ENCODE measurements at places on chromosomes 5 and 9. TPM values are rescaled to one million over a fixed set of nuclear protein-coding genes. Genes with fewer than 3 reads are reported as not detected.

Gene PCDHB12
- under 0.01 TPM for total RNA-seq

Gene TSSK1B
- total RNA-seq = 0.57 TPM

Gene BTNL8
- total RNA-seq = not detected

Gene ZCCHC9
- total RNA-seq = 35.8 TPM

Gene MARCOL
- not detected for total RNA-seq

Gene DNAJA1
- total RNA-seq = 105 TPM

Gene LRRTM2
- 1.0 TPM for total RNA-seq

Gene TNFSF15
- total RNA-seq = 17.5 TPM

Gene LTC4S
- total RNA-seq = 0.88 TPM

Gene ANKRD34B
- total RNA-seq = not detected

Gene PCDHB14
- 0.29 TPM for total RNA-seq

Gene CAVIN4
- 3.7 TPM for total RNA-seq

Gene PCDHB2
- total RNA-seq = 0.29 TPM

Gene SPINK1
- not detected for total RNA-seq

Gene NTRK2
- 0.14 TPM for total RNA-seq

Gene PRRT1B
- total RNA-seq = not detected

Gene RUFY1
- 41.1 TPM for total RNA-seq

Gene C9
- total RNA-seq = 0.44 TPM

Gene RPP25L
- total RNA-seq = 17.3 TPM

Gene BARX1
- total RNA-seq = not detected

Gene CD180
- total RNA-seq = not detected

Gene SEMA6A
- total RNA-seq = 1.1 TPM

Gene RBM27
- 14.4 TPM for total RNA-seq

Gene FGFR4
- total RNA-seq = 0.43 TPM

Gene OR1L6
- not detected for total RNA-seq

Gene FAM221B
- not detected for total RNA-seq

Gene REXO4
- 22.8 TPM for total RNA-seq

Measured in placental pericyte (primary cell).